ENCODE measurements at places on chromosomes 6 and 20. TPM values are rescaled to one million over a fixed set of nuclear protein-coding genes. Genes with fewer than 3 reads are reported as not detected.
A peak's percentile ranks its signal among the peaks of the same experiment; 100 is the strongest.

- DNase-seq = no peak
These were observed 64.2 kb upstream of the TFAP2D start for GRCh38 chr6:50649086-50649485.

DNA sequence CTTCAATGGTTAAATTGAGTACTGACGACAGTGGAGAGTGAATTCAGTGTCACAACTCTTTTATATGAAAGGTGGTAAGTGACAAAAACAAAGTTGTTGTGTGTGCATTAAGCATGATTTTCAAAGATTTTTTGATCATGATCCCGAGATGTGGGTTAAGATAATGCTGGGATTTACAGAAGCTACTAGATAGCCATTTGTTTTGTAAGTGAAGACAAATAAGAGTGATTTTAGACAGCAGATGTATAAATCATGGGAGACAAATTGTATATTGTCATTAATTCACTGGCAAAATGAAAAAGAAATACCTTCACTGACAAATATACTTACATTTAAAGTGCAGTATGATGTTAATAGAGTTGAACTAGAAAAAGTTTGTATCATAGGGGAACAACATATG lies 6.1 kb downstream of the ADGRB3 start:
- no peak for DNase-seq

DNA sequence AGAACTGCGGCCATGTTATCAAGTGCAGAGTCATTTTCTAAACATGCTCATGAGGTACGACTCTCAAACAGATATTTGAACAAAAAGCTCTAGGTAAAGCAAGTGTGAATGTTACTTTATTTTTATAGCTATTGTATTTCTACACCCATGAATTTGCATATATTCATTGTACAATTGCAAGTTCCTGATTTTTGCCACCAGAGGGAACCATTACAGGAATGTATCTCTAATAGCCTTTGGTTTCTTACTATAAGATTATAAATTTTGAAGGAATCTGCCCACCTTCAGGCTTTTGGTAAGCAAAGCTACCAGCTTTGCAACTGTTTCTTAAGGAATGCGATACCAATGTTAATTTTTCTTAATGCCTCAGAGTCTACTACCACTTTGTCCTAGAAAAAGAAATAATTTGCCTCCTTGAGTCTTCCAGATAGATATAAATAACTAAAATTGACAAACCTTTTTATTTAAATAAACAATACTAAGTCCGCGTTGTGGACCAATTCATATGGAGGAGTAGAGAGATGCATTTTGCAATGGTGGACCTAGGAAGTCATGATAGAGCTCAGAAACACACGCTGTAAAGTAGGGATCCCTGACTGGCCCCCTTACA lies 125.4 kb upstream of the SAMD5 start:
- DNase-seq = peak; percentile 14

DNA sequence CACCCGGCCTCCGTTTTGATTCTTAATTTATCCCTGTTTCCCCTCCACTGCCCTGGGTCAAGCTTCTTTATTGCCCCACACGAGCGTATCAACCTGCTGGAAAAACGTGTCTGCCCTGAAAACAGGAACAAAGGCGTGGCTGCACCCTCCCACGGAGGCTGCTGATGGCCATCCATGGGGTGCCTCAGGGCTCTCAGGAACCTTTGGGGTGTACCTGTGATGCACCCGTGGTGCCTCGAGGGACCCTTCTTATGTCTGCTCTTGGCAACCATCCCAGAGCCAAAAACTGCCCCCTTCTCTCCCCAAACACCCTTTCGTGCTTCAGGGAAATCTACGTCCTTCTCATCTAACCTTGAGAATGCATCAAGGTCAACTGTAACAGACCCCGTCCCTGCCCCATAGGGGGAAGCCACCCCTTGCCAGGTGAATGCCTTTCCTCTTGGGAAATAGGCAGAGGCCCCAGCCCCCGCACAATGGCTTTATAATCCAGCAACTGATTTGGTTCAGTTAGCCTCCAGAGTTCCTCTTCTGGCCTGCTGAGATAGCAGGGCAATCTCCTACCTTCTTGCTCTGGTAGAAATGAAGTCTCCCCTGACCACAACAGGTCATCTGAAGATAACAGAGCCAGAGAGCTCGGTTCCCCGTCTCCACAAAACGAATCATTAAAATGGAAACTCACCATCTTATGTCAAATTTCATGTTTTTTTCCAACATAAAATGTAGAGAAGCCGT lies 29.4 kb downstream of the PSMG4 start:
- no peak for DNase-seq

DNA sequence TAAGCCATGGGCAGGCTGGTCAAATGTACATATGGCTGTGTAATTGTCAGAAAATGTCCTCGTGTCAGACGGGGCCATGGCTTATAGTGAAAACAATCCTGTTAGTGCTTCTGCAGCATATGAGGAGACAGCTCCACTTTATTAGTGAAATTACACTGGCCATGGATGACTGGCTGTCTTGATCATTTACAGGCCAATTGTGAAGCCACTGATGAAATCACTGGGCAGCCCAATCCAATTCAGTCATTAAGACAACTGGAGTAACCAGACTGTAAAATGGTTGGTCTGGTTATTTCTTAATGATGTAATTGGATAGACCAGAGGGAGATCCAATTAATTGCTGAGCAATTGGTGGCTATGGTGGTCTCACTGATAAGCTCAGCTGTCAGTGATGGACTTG lies 749.5 kb downstream of the KIF16B start:
- no peak for DNase-seq

DNA sequence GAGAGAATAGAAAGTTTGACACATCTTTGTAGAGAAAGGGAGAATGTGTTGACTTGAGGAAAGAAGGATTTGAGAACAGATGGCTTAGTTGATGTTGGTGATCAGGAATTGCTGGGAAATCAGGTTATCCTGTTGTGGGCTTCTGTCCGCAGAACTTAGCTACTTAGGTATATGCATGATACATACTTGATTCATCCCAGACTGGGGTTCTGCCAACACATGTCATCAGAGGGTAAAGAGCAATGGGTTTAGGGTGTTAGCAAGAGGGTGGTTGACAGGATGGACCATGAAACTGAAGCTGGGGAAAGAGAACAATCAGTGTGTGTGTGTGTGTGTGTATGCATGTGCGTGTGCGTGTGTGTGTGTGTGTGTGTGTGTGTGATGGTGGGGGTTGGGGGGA lies 50.6 kb upstream of the NELFCD start:
- no peak for DNase-seq

GRCh38 chr6:14781772-14782525 lies 463.9 kb upstream of the JARID2 start:
- no peak for DNase-seq

DNA sequence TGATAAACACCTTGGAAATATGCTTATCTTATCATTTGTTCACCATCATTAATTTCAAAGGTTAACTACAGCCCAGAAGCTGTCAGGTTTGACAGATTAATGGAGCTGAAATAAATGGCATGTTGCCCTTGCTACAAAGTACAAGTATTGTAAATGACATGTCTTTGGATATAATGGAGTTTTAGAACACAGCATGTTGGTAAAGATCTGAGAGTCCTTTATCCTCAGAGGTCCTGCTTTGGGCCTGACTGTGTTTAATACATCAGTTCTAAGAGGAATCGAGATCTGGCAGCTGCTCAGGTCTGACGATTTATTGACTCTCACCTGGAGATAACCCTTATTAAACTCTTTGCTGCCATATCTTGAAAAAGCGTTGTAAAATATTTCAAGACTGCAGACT lies 222.7 kb upstream of the OPRM1 start:
- DNase-seq = no peak

DNA sequence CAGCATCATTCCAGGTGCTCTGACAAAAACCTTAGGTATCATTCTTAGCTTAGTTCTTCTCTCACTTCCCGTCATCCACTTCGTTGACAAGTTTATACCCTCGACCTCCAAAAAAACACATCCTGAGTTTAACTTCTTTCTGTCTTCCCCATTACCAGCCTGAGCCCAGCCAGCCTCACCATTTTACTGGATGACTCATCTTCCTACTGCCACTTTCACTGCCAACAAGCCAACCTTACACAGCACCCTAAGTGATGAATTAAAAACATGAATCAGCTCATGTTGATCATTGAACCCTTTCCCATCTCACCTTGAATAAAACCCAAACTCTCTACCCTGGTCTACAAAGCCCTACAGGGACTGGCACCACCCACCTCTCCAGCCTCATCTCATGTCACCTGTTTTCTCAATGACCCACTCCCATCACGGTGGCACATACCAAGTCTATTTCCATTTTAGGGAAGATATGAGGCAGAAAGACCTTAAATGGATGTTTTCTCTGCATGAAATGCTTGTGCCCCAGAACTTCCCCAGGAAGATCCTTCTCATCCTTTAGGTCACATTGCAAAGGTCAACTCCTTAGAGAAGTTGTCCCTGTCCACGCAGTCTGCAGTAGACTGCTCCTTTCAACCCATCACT lies 9.9 kb upstream of the UST start:
- DNase-seq = peak; percentile 57

DNA sequence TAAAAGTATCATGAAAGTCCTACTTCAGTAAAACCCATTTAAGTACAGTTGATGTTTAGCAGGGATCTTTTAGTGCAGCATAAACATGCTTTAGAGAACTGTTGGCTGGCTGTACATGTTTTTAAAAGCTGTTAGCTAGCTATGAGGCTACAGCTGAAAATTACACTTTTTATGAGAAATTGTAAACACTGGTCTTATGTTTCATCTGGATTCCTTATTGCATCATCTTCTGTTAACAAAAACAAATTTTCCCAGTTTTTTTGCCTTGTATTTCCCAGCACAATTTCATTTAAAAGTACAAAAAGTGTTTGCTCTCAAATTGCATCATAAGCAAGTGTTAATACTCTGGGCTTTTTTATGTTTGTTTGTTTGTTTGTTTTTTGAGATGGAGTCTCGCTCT lies 18.3 kb upstream of the HLA-E start:
- DNase-seq = no peak

DNA sequence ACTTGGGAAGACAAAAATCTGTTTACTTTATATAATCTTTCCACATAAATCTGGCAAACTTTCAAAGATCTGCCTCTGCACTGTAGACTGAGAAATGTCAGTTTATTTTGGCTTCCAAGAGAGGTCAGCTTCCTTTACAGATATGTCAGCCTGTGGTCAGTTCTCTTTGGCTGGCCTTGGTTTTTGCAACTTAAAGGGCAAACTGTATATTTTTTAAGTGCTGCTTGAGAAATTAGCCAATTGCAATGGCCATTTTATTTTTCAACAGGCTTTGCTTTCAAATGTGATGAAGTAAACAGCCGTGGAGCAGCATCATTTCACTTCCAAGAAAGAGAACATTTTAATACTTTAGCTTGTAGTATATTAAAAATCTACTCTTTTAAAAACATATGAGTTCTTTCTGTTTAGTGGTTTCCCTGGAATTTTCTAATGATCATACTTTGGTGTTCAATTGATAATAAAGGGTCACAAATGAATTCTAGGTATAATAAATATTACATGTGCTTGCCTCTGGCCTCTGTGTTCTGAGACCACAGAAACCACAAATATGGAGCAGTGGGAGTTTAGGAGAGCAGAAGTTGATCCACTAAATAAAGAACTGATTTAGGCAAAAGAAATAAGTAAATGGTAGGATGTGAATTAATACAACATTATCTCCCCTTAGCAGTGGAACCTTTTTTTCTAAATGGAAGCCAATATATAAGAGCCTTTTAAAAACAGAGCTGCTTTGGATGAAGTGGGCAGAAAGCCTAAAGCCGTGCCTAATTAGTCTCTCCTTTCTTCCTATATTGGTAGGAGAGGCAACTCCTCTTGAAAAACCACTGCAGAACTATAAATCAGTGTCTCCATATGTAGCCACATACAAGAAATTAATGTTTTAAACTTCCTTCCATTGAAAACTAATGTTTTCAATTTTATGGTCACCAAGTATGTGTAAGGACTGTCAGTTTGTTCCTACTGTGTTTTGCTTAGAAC lies 16.2 kb downstream of the ADGRB3 start:
- no peak for DNase-seq

DNA sequence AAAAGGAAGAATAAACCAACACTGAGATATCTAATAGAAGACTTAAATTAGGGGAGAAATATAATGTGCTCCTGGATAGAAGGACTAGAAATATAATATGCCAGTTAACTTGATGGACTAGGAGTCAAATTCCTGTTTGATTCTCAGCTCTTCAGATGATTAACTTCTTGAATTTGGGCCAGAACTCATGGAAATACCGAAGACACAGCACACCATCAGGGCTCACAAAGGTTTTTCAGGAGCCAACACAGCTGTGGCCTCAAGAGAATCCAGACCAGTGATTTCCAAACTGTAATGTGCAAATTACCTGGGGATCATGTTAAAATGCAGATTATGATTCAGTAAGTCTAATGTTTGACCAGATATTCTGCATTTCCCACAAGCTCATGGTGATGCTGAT lies 33.8 kb upstream of the LRRC1 start:
- DNase-seq = no peak

- peak; percentile 43 for DNase-seq
These were observed 216.4 kb downstream of the UNC5CL start for GRCh38 chr6:40822619-40823018.

GRCh38 chr6:36368421-36368820 lies 19.0 kb downstream of the ETV7 start:
- DNase-seq = no peak

DNA sequence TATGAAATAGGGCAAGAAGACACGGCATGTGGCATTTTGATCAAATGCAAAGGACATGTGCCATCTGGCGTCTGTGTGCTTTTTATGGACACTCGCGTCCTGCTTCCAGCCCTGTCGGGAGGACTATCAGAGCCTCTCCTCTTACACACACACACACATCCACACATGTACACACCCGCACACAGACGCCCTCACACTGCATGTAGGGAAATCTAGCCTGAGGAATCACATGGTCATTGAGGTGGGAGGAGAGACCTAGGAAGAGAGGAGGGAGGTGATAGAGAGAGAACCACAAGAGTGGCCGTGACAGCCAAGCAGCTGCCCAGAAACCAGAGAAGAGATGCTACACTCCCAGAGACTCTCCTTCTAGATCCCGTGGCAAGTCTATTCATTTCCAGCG lies 105.9 kb upstream of the CDYL start:
- no peak for DNase-seq

DNA sequence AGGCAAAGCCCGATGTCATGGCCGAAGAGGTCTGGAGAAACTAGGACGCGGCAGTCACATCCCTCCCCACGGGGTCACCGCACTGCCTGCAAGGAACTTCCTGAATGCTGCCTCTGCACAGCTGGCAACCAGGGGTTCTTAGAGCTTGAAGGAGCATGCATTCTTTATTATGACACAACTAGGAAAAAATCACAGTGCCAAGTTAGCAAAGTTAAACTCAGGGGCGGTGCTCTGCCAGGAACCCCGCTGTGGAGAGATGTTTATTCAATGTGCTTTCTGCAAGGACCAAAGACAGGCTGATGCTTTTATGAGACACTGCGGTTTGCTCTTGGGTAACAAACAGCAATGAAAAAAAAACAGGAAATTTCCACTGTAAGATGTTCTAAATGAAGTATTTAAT lies 287.3 kb upstream of the FOXQ1 start:
- DNase-seq = peak; percentile 84

DNA sequence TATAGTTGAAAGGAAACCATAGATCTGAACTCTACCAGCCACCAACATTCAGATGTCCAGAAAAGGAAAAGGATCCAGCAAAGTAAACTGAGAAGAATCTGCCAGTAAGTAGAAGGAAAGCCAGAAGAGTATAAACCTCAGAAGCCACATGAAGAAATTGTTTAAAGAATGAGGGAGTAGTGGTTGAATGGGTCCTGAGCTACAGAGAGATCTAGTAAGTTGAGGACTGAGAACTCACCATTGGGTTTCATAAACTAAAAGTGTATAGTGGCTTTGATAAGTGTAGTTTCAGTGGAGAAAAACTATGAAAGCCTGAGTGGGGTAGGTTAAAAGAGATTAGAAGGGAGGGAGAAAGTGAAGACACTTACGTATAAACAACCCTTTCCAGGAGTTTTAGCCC lies 32.0 kb upstream of the SUMO4 start:
- DNase-seq = no peak

Gene IDH3B
- 228 TPM for total RNA-seq

Gene KHDC1L
- total RNA-seq = not detected

Gene KIF6
- total RNA-seq = 0.11 TPM

Gene TMEM200A
- total RNA-seq = not detected
